Stimulated activated CD8-positive, alpha-beta memory T cell treated with anti-CD3 and anti-CD28 coated beads, Interleukin-7, amount 100 ng/mL, for 1 hour (primary cell): ENCODE measurements at places on chromosomes 6 and 20.
A peak's percentile ranks its signal among the peaks of the same experiment; 100 is the strongest.

DNA sequence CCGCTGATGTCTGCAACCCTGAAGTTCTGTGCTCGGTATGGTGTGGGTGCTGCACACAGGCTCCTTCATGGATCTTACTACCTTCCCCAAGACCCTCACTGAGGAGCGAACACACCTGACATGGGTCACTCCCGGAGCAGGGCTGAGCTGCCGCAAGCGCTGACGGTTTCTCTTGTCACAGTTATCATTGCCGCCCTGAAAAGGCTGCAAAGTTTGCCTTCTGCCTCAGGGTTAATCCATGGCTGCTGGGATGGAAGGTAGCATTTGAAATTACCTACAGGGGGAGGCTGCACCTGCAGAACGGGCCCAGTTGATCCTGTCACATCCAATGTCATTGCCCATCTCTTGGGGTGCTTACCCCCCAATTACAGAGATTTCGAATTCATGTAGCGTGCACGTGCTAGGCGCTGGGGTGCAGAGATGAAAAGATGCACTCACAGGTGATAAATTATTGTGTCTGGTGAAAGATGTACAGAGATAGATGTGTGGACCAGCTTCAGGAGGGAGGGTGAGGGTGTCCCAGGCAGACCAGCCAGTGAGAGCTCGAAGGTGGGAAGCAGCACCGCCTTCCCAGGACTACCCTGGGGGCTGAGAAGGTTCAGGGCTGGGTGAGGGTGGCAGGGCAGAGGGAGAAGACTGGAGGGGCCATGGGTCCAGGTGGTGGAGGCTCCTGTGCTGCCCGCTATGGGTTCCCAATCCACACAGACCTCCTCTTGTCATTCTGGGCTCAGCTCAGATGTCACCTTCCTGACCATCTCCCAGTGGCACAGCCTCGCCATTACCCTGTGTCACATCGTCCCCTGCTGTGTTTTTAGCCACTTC, 120.1 kb downstream of the SYCP2 start:
- no peak for DNase-seq

- no peak for DNase-seq
Measured at GRCh38 chr6:138873191-138873590, 77.3 kb downstream of the ECT2L start.

- no peak for DNase-seq
Measured at GRCh38 chr6:156957931-156958547, 180.9 kb downstream of the ARID1B start.

- peak; percentile 31 for DNase-seq
Measured at GRCh38 chr6:170147832-170148708, 142.8 kb downstream of the DLL1 start.

DNA sequence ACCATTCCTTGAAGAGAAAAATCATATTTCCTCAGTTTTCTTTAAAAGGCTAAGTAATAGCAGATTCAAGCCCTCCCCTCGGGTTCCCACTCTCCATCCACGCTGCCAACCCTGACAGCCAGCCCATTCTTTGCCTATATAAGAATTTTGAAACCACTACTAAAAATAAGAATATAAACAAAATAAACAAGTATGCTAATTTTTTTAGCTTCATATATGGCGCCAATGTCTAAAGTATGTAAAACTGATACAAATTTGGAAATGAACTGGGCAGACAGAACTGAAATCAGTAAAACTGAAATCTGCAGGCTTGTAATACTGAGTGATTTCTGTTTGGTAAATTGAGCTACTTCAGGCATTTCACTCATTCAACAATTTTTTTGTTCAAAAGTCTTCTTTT, 19.0 kb downstream of the ELOVL2 start:
- no peak for DNase-seq

DNA sequence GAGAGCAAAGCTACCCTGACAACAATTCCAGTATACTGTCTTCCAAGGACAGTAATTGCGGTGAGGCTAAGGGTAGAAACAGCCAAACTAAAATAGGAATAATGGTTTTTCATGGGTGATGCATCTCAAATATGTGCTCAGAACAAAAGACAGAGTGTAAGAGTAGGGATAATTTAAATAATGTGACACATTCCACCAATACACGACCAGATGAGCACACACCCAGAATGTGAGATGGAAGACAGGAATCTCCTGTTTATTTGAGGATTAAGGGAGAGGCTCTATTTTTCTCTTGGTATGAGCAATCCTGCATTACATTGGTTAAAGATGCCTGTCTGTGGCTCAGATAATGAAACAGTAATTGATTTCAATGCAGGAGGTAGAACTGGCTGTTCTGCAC, 292.9 kb upstream of the ZFP64 start:
- DNase-seq: no peak

DNA sequence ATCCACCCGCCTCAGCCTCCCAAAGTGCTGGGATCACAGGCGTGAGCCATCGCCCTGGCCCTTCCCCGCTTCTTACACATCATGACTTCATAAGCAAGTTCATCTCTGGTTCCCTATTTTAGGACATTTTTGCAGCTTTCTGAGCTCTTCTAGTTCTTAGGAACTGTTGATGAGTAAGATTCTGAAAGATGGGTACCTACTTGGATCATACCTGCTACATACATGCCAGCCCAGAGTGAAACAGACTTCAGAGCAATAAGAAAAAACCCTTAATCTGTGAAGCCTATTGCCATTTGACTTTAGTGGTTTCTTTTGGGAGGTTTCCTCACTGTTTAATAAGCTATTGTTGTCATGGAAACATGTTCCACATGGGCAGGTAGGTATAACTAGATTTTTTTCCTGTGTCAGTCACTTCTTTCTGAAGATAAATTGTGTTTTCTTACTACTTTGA, 27.9 kb upstream of the TMEM217 start:
- no peak for DNase-seq

GRCh38 chr6:21438986-21439352, 154.6 kb upstream of the SOX4 start:
- no peak for DNase-seq

DNA sequence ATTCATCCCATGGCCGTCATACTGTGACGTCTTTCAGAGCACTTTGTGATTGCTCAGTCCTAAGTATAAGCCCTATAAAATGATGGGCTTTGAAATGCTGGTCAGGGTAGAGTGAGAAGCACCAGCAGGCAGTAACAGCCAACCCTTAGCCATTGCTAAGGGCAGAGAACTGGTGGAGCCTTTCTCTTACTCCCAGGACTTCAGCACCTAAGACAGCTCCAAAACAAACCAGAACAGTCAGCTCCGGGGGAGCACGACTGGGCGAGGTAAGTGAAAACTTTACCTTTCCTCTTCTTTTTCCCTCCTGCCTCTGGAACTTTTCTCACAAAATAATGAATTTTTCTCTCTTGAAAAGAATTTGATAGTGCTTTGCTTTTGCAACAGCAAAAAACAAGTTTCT, at the start of gene VIP:
Gene VIP (plus strand): TSS at position 104 of the 400 bp plus-strand sequence. CDS start 1,381 bp downstream, outside the sequence.
- no peak for DNase-seq

GRCh38 chr6:131561925-131562707, 10.9 kb upstream of the ARG1 start:
- DNase-seq: no peak

DNA sequence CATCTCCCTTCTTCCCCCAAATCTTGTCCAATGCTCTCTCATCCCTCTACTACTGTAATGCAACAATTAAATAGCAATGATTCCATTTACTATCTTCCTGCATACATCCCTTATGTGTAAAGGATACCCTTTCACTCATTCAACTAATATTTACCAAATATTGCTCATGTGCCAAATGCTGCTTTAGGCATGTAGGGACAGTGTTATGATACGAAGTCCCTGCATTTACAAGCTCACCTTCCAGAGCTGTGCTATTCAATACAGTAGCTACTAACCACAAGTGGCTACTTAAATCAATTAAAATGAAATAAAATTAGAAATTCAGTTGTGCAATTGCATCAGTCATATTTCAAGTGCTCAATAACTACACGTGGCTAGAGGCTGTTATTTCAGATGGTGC, 41.1 kb downstream of the GMDS start:
- DNase-seq: no peak

- no peak for DNase-seq
Measured at GRCh38 chr20:4781637-4782377, 60.1 kb downstream of the PRND start.

DNA sequence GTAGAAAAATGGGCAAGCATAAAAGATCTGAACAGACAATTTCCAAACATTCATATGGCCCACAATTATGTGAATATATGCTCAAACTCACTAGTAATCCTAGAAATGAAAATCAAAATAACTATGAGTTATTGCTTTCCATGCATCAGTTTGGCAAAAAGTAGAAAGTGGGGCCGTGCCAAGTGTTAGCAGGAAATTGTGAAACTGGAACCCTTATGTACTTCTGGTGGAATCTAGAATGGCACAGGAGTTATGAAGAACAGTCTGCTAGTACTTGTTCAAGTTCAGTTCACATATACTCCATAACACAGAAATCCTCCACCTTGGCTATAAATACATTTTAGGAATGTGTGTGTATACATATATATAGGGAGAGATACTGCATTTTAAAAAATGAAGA, 89.8 kb downstream of the EYA2 start:
- no peak for DNase-seq

- DNase-seq: no peak
Measured at GRCh38 chr6:101513181-101513580, 119.7 kb downstream of the GRIK2 start.

DNA sequence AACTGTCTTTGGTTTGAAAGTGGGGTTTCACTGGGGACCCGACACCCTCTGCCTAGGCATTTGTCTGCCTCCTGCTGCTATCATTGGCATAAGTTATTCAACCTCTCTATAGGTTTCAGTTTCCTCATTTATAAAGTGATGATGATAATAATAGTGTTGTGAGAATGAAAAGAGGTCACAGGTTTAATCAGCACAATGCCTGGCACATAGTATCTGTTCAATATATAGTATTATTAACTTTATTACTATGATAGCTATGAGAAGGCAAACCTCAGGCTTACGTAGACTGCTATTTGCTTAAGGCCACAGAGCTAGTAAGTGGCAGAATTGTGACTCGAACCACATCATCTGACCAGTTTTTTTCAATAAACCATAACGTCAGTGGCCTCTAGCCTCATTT, 256.8 kb downstream of the CDKAL1 start:
- DNase-seq: no peak

DNA sequence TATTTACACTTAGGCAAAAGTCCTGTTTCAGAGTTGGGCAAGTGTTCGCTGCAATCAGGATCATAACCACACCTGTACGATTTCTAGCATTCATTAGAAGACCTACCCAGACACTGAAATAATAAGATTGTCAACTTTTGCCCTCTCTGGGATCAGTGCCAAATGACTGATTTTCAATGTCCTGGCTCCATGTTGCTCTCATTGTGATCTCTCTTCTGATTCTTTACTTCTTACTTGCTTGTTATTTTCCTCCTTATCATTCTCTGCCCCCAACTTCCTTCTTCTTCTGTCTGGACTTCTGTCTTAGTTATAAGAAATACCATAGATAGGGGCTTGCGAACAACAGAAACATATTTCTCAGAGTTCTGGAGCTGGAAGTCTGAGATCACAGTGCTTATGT, 94.4 kb upstream of the BMP2 start:
- DNase-seq: no peak

DNA sequence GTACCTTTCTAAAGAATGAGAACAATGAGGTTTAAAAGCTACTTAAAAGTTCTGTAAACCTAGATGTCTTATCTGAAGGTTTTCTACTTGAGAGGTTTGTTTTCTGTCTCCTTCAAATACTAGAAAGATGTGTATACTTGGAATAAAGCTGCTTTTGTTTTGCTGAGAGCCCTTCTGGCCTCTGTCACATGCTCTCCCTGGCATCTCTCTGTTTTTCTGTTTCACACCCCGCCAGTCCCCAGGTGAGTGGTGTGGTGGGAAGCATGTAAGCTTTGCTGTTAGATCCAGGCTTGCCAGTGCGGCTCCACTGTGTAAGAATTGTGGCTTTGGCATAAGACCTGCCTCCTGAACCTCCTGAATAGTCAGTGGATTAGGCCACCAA, 56.8 kb downstream of the SNX9 start:
- DNase-seq: no peak

DNA sequence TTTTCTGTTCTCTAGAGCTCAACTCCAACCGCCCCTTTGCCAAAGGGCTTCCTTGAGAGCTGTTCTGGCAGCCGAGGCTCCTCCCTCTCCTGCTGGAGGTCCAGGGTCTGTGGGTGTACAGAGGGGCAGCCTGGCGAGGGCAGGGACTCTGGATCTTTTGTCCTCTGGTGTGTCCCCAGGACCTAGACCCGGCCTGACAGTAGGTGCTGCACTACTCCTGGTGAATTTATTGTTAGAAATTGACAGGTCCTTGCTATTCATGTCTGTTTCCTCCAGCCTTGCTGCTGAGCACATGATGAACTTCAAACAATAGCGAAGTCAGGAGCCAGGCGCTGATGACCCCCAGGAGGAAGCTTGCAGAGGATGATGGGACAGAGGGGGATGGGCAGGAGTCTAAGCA, 234.7 kb upstream of the SULF2 start:
- no peak for DNase-seq

GRCh38 chr6:1094306-1094705, 217.6 kb upstream of the FOXQ1 start:
- DNase-seq: no peak

- DNase-seq: no peak
Measured at GRCh38 chr6:170155464-170156196, 135.2 kb downstream of the DLL1 start.

- no peak for DNase-seq
Measured at GRCh38 chr6:116406678-116407345, 36.1 kb downstream of the DSE start.

GRCh38 chr6:33417128-33417902, 592 bp downstream of the CUTA start:
- no peak for DNase-seq

DNA sequence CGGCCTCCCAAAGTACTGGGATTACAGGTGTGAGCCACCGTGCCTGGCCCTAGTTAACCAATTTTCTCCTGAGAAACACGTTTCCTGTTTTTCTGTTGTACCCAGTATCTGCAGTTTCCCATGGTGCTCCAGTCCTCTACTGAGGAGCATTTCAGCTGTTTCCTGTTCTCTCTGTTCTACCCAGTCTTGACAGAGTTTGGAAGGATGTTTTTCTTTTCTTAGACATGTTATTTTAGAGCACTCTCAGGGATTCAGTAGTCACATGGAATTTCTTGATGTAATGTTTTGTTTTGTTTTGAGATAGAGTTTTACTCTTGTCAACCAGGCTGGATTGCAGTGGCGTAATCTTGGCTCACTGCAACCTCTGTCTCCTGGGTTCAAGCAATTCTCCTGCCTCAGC, 129.8 kb upstream of the TIAM2 start:
- DNase-seq: no peak

DNA sequence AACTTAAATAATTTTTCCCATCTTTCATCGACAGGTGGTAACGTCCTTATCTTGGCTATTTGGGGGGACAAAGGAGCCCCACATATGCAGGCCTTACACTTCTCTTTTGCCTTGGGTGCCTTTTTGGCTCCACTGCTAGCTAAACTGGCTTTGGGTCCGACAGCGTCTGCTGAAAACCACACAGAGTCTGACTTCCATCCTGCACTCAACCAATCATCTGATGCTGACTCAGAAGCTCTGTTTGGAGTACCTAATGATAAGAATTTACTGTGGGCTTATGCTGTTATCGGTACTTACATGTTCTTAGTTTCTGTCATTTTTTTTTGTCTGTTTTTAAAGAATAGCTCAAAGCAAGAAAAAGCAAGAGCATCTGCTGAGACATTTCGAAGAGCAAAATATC, 178.5 kb downstream of the SLC16A10 start:
- no peak for DNase-seq

- no peak for DNase-seq
Measured at GRCh38 chr20:35568645-35569044, 26.8 kb downstream of the ERGIC3 start.

GRCh38 chr6:170124150-170124549, 166.7 kb downstream of the DLL1 start:
- no peak for DNase-seq
